ENCODE measurements at places on chromosomes 4 and X.

DNA sequence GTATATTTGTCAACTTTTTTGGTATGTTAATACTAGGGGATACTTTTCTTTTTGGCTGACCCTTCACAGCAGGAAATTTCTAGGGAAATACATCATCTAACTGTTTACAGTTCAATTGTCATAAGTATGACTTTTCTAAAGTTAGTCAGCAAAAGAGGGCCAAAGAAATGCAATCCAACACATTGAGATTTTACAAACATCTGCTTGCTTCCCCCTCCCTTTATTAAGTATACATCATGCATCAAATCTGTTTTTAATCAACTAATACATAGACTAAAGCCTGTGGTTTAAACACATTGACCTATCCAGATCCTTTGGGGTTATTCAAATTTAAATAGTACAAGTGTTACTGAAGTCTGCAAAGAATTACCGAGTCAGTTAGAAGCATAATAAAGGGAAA, 93.9 kb downstream of the MID1 start:
- DNase-seq: no peak

DNA sequence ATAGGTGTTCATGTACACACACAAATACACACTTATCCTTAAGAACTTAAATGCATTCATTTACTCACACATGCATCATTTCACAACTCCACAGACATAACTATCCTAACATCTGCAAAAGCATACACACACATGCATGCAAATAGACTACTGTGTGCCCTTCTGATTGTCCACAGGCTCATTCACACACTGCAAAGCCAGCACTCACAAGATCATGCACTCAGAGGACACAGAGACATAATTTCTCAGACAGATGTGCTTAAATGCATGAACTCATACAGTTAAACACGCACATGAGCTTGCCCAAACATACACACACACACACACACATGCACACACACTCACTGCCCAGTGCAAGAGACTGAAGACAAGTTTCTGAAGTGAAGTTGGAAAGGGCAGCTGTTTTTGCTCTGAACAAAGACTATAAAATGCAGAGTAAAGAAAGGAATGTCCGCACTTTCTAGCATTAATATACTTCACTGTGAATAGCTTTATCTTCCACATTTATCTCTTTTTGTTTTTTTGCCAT, 1018.0 kb upstream of the HS3ST1 start:
- DNase-seq: no peak

DNA sequence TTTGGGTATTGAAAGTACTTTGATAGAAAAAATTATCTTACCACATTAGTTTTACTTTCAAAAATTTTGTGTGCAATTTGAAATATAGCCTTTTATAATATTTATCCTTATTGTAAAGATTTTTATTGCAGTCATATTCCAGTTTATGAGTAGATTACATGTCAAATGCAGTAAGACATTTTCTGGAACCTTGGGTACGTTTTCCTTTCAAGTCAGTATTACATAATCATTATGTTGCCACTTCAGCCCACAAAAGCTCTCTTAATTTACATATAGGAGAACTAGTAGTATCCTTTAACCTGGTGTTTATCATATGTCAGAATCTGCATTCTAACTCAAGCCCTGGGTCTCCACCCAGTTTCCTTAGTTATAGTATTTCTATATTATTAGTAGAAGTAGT, 98.5 kb downstream of the CENPC start:
- DNase-seq: no peak

DNA sequence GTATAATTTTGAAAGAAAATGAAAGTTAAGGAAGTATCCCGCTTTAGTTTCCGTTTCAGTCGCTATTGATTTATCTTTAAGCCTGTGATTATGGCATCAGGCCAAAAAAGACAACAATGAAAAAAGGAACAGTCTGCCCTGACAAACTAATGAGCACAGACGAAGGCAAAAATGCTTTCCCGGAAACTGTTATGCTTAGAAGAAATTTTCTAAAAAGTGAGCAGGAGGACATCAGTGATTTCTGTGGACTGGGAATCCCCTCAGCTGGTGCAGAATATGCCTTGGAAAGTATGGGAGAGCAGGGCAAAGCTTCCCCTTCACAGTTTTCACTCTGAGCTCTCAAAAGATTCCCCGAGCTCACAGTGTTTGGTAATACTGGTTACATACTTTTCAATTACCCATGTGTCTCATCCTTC, 5.1 kb upstream of the CXCL10 start:
- no peak for DNase-seq

DNA sequence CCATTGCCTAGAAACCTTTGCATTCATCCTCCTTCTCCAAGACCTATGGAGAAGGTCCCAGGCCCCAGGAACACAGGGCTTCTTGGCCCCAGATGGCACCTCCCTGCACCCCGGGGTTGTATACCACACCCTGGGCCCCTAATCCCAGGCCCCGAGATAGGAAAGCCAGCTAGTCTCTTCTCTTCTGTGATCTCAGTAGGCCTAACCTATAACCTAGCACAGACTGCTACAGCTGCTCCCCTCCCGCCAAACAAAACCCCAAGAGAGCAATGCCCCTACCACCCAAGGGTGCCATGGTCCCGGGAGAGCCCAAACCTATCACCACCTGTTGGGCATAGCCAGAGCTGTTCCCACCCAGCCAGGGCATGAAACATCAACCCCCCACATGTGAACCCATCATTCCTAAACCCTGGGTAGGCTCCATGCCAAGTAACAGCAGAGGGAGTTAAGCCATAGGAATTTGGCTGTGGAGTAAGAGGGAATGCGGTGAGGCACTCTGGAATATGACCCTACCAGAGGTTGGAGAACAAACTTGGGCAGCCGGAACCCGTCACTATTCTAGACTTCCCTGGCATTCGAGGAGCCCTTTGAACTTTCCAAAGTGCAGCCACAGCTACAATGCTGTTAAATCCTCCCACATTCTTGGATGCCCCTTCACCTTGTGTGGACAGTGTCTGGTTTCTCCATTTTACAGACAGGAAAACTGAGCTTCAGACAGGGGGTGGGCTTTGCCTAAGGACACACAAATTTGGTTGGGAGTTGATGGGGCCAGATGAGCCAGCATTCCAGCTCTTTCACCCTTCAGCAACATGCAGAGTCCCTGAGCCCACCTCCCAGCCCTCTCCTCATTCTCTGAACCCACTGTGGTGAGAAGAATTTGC, 10.9 kb upstream of the SASH3 start:
- DNase-seq: no peak

DNA sequence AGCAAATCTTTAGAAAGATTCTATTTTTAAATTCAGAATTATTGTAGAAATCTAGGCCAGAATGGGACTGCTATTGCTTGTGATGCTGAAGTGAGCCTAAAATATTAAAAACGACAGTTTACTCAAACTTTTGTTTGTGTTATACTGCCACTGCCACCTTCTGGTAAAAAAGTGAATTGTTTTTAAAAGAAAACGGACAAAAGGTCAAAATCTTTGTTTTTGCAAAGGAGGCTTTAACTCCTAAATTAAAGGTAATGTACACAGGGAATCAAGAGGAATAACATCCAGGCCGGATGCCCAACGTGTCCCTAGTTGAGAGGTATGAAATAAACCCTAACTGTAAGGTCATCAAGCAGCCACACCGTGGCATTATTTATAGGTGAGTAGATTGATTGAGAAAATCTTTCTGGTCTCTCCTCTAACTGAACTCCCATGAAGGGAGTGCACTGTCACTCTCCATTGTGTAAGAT, 338.3 kb upstream of the GALNT7 start:
- no peak for DNase-seq

DNA sequence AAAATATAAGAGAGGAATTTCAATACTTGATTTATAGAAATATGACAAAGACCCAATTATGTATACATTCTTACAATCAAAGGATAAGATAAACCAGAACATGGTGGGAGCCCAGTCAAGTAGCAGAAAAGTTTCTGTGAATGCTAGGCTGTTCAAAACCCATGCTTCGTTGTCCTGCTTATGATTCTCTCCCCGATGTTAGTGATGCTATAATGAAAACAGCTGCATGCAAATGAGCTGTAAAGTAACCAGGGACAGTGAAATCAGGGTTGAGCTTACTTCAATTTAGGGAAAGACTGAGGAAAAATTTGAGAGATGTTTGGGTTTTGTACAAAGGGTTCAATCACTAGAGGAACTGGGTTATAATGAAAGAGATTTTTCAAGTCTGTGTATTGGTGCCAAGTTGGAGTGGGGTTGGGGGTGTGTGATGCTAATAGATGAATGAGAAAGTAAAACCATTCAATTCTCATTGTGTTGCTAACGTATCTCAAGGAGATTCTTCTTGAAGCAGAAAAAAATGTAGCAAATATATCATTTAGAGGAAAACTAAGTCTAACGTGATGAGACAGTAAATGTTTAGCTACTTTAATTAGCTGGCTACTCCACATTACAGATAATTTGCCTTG, 59.3 kb upstream of the PPP1R2C start:
- DNase-seq: no peak

GRCh38 chr4:108940149-108940548, 177.3 kb upstream of the ETNPPL start:
- no peak for DNase-seq

GRCh38 chr4:185921583-185922555, 109.9 kb upstream of the SORBS2 start:
- no peak for DNase-seq

GRCh38 chr4:11299016-11299415, 129.7 kb downstream of the HS3ST1 start:
- DNase-seq: no peak

- DNase-seq: no peak
These were observed 392.0 kb downstream of the GBA3 start for GRCh38 chr4:23084559-23085248.

DNA sequence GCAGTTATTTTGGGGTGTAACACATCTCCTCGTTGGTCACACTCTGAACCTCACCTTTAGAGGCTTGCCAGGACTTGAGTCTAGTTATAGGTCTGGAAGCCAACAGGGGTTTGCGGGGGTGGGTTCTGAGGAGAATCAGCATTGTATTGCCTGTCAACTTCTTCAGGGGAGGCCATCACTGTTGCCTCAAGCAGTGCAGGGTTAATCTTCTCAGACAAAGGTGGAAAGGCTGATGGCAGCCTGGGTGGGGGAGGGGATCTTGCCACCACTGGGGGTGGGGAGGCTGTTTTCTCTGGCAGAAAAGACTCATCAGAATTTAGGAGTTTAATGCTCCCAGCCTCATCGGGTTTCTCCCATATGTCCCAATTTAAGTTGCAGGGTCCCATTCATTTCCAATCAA, 387.8 kb downstream of the PRR32 start:
- DNase-seq: no peak

DNA sequence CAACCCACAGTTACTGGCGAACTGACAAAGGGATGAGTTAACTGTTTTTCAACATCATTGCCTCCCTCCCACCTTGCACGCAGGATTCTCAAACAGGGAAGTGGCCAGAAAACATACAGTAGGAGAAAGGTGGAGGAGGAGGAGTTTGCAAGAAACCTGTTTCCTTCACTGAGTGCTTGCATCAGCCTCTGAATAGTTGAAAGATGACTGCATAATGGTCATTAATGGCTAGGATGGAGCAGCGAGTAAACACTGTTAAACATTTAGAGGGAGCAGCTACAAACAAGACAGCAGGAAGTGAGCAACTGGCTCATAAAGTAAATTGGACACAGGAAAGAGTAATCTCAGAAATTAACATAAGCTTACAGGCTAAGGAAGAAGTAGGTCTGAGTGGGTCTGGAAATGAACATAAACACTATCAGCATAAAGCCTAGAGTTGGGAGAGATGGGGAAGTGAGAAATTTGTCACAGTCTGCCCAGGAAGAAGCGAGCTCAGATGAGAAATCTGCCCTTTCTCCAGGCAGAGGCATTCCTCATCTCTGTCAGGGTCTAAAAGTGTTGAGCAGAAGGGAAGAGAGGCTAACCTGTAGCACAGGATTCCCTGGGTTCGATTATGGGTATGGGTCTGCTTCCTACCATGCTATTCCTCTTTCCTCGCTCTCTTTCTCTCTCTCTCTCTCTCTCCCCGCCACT, 38.6 kb downstream of the TRPC5OS start:
- no peak for DNase-seq

DNA sequence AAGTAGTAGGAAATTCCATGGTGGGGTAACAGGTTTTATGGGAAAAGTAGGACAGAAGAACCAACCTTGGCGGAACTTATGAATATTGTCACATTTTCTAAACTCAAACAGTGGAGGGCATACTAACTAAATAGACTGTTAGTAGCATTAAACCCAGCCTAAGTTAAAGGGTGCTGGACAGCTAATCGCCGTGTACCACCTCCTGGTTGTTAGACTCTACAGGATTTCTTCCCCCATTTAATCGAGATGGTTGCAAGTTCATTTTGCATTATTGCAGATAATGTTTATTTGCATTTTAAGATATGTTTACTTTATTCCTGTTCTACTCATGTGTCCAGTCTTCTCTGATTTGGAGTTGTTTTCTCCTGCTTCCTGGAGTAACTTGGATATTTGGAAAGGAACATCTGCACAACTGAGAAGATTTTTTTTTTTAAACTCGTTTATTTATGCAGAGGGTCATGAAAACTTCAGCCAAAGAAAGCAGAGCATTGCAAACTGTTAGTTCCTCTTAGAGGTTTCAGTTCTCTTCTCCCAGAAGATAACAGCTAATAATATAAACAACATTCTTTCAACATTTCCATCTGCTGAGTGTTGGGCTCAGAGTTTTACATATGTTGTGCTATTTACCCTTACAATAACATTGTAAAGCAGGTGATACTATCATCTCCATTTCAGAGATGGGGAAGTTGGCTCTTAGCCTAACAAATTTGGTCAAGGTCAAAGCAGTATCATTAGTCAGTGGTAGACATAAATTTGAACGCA, 51.5 kb upstream of the TBC1D9 start:
- peak; percentile 66 for DNase-seq

- no peak for DNase-seq
These were observed 126.7 kb upstream of the OTUD4 start for GRCh38 chr4:145307120-145307519.

GRCh38 chr4:125091541-125091940, 223.2 kb upstream of the FAT4 start:
- DNase-seq: no peak

DNA sequence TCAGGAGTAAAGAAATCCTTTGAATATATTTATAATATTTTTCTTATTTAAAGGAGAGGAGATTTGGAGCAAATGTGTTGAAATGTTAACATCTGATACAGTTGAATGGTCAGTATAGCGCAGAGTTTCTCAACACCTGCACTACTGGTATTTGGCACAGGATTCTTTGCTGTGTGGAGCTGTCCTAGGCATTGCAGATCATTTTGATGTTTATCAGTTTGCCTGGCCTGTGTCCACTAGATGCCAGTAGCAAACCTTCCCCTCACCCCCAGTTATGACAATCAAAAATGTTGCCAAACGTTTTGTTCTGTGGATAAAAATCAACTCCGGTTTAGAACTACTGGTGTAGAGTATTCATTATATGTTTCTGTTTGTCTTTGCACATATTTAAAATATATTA, 765.3 kb upstream of the SLIT2 start:
- no peak for DNase-seq
